Cardiac septum (tissue), 1 donor: ENCODE measurements at places on chromosomes 3 and 15.

GRCh38 chr3:174365796-174366195 is 493.3 kb upstream of the NAALADL2 start:
- no peak for DNase-seq

GRCh38 chr15:100220058-100220768 is 121.6 kb downstream of the ADAMTS17 start:
- no peak for DNase-seq

- DNase-seq, result no peak
Measured at GRCh38 chr3:64084640-64085039, 61.3 kb upstream of the PSMD6 start.

- DNase-seq, result no peak
Measured at GRCh38 chr3:169623971-169624370, 39.5 kb downstream of the MECOM start.

- DNase-seq, result no peak
Measured at GRCh38 chr3:26750263-26750662, 127.7 kb downstream of the LRRC3B start.
